ENCODE measurements at places on chromosomes 1 and 21.

GRCh38 chr1:234613128-234613875 lies 3.3 kb upstream of the IRF2BP2 start:
- peak; percentile 44 for DNase-seq

GRCh38 chr1:65538086-65538485 lies 117.6 kb downstream of the LEPR start:
- no peak for DNase-seq

GRCh38 chr21:23127973-23128372 lies 2129.8 kb downstream of the NCAM2 start:
- DNase-seq, result no peak

- no peak for DNase-seq
Measured at GRCh38 chr1:80059940-80060339, 1053.4 kb upstream of the ADGRL4 start.

GRCh38 chr1:31483012-31483946 lies 70.3 kb downstream of the SERINC2 start:
- DNase-seq, result peak; percentile 61

GRCh38 chr1:231494439-231495110 lies 33.9 kb upstream of the TSNAX start:
- DNase-seq, result no peak

- no peak for DNase-seq
Measured at GRCh38 chr21:28674763-28675162, 317.9 kb downstream of the LTN1 start.

- no peak for DNase-seq
Measured at GRCh38 chr1:57615956-57616355, 192.1 kb upstream of the DAB1 start.

- DNase-seq, result no peak
Measured at GRCh38 chr1:37862330-37862729, 2.9 kb upstream of the MTF1 start.

DNA sequence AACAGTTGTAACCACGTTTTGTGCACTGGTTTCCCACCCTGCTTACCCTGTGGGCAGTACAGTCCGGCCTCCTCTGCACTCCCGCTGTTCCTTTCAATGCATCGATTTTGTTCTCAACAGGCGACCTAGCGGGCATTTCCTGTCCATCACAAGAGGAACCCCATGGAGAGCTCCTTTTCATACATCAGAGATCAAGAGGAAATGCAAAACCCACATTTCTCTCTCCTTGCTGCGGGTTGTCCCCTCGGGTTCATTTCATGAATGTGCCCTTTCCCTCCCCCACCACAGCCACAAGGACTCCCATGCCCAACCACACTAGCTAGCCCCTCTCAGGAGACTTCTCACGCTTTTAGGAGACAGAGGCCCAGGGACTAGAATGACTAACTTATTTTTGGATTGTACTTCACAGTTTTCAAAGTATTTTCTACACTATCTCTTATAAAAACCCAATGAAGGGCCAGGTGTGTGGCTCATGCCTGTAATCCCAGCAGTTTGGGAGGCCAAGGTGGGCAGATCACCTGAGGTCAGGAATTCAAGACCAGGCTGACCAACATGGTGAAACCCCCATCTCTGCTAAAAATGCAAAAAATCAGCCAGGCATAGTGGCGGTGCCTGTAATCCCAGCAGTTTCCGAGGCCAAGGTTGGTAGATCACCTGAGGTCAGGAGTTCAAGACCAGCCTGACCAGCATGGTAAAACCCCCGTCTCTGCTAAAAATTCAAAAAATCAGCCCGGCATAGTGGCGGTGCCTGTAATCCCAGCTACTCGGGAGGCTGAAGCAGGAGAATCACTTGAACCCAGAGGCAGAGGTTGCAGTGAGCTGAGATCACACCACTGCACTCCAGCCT lies 18.4 kb downstream of the ATP1A4 start:
- DNase-seq, result no peak

DNA sequence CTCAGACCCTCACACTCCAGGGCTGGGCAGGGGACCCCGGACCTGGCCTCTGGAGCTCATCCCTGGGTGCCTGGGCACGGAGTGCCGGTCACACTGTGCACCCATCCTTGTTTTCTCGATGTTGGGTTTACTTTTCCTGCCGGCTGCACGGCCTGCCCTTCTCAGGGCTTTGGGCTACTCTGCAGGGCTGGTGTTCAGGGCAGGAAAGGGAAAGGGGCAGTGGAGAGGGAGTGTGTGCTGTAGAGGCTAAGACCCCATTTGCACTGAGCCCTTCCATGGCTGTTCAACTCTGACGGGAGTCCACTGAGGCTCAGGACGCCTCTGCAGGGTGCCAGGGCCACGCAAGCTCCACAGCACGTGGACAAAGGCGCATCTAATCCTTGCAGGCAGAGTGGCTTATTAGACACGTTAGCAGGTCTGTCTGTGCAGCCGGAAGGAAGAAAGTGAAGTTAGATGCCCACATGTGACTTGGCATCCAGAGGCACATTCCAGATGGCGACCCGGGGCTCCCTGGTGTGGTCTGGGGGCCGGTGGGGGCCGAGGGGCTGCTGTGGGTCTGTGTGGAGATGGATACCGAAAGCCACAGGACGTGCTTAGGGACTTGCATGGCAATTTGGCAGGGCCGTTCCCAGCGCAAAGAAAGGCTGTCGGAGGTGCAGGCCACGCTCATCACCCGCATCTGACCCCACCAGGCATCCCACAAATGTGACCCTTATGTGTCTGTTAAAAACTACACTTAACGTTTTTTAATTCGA lies 33.6 kb downstream of the COL18A1 start:
- no peak for DNase-seq

GRCh38 chr21:27082431-27083010 lies 115.6 kb upstream of the ADAMTS5 start:
- no peak for DNase-seq

DNA sequence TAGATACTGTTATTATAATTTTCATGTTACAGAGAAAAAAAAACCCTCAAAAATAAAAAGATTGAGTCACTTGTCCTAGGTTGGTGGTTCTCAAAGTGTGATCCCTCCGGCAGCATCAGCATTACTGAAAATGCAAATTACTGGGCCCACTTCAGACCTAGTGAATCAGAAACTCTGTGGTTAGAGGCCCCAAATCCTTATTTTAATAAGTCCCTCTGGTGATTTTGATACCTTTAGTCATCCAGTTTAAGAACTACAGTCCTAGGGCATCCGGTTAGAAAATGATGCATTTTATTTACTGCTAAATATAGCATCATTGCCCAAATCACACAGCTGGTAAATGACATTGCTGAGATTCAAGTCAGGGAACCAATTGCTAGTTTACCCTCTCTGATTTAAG lies 203.7 kb upstream of the RUNX1 start:
- no peak for DNase-seq

DNA sequence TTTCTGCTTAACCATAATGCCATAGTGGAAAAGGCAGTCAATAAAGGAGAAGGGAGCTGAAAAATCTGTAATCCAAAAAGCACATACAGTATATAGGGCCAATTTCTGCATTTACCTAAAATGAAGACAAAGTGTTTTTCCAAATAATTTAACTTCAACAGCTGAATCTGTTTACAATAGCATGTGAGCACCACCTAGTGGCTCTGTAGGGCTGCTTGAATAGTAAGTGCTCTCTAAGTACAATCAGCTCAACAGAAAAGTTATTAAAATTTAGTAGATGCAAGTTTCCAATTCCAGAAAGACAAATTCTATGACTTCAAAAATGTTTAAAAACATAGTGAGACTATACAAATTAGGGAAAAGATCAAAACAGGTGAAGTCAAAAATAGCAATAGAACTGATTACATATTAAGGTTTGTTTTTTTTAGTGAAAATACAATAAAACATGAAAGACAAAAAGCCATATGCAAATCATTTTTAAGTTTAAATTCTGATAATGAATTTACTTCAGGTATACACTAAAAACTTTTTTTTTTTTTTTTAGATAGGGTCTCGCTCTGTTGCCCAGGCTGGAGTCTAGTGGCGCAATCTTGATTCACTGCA lies 220.0 kb downstream of the SETD4 start:
- peak; percentile 63 for DNase-seq

- no peak for DNase-seq
Measured at GRCh38 chr1:6805004-6805416, 19.8 kb downstream of the CAMTA1 start.

DNA sequence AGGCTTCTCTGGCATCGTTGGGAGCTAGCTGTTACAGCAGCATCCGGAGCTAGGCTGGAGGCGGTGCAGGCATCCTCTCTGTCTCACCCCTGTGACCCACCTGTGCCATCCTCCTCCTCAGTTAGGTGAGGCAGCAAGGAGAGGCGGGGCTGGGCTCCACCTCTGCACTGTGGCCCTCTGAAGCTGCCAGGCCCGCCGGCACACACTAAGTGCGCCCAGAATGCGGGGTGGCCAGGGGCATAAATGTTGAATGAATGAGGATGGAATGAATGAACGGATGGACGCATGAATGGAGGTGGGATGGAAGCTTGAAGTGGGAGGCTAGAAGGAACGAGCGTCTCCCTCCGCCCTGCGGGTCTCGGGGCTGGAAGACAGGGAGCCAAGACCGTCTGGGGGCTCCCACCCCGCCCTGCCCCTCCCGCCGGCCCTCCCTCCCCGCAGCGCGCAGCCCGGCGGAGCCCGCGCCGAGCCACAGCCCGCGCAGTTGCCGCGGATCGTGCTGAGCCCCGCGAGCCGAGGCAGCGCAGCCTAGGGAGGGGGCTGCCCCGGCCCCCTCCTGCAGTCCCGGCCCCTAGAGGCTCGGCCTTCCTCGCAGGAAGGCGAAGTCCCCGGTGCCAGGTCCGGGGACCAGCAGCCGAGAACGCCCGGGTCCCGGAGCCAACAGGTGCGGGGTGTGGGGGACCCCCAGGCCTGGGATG lies at the start of gene HCRTR1:
TSS of gene HCRTR1 (plus strand) at position 472 of the 698 bp plus-strand sequence. CDS start 1,504 bp downstream, outside the sequence.
- DNase-seq, result no peak

DNA sequence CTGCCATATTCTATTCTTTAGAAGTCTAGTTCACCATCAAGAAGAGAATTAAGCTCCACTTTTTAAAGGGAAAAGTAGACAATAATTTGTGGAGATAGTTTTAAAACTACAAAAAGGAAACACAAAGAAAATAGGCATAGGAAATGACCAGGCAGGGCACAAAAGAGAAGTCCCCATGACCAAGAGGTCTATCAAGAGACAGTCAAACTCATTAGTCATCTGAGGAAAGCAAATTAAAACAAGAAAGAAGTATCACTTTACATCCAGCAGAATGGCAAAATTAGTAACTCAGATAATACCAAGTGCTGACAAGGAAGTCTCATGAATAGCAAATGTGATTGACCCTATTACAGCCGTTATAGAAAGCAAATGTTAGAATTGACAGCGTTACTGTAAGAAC lies 243.7 kb upstream of the SNX7 start:
- no peak for DNase-seq

- no peak for DNase-seq
Measured at GRCh38 chr1:42420121-42420520, 35.7 kb downstream of the ZMYND12 start.

- no peak for DNase-seq
Measured at GRCh38 chr1:70353601-70354331, 756 bp downstream of the ANKRD13C start.

DNA sequence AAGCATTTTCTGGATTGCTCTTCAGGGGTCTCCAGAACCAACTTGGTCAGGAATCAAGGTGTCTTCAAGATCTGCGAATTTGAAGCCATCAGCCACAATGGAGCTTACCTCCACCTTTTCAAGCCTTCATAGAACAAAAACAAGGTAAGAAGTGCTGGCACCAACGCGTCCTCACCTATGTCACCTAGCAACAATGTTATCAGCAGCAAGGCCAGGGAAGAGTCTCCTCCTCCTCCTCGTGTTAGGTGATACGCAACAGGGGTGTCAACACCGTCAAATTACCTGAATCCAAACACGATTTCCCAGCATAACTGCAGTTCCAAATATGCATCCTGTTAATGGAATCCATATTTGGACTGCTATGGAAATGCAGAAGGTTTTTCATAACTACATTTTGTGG lies 4.1 kb upstream of the TIAM1 start:
- no peak for DNase-seq

- no peak for DNase-seq
Measured at GRCh38 chr1:53197291-53198200, 922 bp downstream of the CPT2 start.

- DNase-seq, result no peak
Measured at GRCh38 chr21:46424621-46425020, 34.1 kb upstream of the DIP2A start.

- DNase-seq, result no peak
Measured at GRCh38 chr1:172446547-172446946, 2.7 kb upstream of the PIGC start.

GRCh38 chr1:60619581-60619980 lies 462.8 kb upstream of the NFIA start:
- DNase-seq, result no peak

- DNase-seq, result no peak
Measured at GRCh38 chr1:36950604-36951291, 83.6 kb downstream of the GRIK3 start.

- DNase-seq, result no peak
Measured at GRCh38 chr1:28830814-28831213, 18.8 kb downstream of the OPRD1 start.

- no peak for DNase-seq
Measured at GRCh38 chr1:59554011-59554663, 257.2 kb downstream of the FGGY start.

GRCh38 chr1:70899735-70900134 lies 147.9 kb downstream of the PTGER3 start:
- no peak for DNase-seq

DNA sequence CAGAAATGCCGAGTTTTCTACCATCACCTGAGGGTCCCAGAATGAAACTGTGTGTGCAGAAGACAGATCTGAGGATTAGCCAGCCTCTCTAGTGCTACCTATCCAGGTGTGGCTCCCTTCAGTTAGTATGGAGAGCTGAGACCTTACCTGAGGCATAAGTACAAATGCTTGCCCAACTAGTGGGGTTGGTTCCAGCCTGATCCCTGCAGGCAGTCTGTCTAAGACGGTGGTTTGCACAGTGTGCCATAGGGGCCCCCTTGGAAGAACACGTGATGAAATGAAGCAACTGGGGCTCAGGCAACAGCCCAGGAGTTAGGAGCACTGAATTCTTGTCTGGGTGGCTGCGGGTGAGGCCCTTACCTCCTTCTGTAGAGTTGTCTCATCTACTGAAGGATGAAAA lies 15.6 kb downstream of the S100A7A start:
- no peak for DNase-seq

GRCh38 chr1:217525773-217526490 lies 105.0 kb downstream of the GPATCH2 start:
- no peak for DNase-seq

DNA sequence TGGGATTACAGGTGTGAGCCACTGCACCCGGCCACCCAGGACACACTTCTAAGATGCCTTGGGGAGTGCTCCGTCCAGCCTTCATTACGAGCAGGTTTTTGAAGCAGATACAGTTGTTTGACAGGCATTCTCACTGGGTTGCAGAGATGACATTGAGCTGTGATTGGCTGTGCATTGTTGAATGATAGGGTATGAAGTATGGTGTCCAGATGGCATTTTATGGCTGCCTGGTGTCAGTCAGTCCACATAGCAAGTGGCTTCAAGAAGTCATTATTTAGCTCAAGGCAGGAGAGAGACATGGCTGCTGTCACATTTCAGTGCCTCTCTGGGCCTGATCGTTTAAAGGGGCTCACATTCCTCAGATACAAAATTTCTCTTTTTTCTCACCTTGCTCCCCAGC lies 14.8 kb upstream of the PADI2 start:
- no peak for DNase-seq
